ENCODE measurements at places on chromosomes 7 and 10.

DNA sequence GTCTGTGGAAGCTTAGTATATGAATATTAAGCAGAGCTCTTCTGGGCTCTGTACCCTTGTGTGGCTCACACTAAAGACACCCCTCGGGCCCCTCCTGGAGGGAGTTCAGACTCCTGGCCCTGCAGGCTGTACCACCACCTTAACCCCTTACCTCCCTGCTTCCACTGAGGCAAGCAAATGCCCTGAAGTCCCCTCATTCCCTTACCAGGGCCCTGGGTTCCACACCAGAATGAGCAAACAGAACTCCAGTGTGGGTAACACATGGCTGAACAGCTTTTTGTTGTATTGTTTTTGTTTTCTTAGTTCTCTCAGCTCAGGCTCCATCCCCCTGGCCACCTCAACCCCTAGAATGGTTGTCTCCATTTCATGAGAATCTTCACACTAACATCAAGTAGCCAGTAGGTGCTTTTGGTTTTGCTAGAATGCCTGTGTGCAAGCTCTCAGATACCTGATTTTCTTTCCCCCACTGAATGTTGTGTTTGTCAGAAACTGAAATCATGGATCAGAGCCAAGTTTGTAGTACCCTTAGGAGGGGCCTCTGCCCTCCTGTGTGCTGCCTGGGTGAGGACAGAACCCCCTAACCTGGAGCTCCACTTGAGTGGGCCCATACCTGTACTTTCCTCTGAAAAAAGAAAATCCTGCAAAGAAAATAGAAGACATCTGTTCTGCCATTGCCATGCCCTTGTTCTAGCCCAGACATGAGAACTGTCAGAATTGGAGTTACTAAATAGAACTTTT, 2.8 kb upstream of the WAPL start:
- no peak for DNase-seq

DNA sequence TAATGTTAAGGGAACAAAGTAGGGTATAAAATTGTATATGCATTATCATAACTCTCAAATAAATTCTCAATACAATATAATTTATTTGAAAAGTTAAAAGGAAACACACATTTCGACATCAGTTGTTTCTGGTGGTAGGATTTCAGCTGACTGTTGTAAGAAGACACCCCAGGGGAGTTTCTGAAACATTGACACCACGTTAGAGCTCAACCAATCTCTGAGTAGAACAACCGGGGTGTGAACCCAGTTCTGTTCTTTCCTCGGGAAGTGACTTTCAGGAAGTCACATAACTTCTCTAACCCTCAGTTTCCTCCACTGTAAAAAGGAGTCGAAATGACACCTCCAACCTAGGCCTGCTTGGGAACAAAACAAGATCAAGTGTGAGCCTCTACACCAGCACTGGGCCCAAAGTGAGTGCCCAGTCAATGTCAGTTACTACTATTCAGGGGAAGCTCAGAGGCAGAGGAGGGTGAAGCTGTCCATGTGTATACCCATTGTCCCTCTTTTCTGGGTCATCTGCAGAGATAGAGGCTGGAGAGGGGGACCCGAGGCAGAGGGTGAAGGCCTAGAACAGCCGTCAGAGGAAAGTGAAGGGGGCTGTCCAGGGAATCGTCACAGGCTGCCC, 67.1 kb downstream of the AOAH start:
- no peak for DNase-seq

- no peak for DNase-seq
These were observed 31.3 kb downstream of the KIN start for GRCh38 chr10:7756360-7756992.

GRCh38 chr10:19968745-19969144, 152.5 kb downstream of the PLXDC2 start:
- DNase-seq: no peak

DNA sequence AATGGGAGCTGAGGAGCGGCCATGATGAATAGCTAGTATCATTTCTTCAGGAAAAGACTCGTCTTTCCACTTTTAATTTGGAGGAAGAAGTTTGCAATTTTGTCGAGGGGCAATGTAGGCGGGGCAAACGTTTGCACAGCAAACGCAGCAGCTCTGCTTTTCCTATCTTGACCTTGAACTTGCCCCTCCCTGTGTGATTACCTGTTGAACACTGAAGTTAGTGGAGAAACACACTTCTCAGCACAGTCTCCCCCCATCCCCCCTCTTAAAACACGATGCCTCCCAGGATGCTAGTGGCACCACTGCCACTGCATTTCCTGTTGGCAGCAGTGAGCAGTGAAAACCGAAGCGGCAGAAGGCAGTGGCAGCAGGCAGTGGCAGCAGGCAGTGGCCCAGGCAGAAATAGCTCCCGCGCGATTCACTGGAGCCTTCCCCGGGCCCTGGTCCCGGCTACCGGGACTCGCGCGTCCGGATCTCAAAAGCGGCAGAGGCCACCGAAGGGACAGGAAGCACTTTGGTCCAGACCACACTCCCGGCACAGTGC, at the start of gene EPDR1:
EPDR1 (plus strand) TSS at position 336 of the 544 bp plus-strand sequence. CDS start 300 bp downstream, outside the sequence.
- DNase-seq: no peak

GRCh38 chr10:118258285-118258684, 83.8 kb downstream of the FAM204A start:
- no peak for DNase-seq

- DNase-seq: no peak
These were observed 5.7 kb downstream of the FAM221A start for GRCh38 chr7:23685731-23686130.

DNA sequence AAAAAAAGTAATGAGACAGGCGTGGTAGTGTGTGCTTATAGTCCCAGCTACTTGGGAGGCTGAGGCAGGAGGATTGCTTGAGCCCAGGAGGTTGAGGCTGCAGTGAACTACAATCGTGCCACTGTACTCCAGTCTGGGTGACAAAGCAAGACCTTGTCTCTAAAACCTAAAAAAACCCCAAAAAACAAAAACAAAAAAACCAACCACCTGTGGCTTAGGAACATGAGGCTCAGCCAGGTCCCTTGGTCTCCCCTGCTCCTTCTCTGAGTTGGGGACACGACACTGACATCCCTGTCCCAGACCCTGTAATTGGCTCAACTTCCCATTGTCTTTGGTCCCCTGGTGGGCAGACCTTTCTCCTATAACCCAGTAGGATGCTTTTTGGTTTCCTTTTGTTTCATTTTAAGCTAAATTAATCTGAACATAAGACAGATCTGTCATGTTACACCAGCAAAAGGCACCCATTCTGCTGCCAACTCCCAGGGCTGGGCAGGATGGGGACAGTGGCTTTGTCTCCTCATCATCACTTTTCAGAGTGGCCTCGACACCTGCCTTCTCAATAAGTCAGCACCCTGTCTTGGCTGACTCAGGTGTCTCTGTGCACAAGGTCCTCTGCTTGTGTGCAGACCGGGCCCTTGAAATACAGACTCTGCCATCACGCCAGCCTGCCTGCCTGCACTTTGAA, 74.4 kb downstream of the MYL10 start:
- DNase-seq: no peak

DNA sequence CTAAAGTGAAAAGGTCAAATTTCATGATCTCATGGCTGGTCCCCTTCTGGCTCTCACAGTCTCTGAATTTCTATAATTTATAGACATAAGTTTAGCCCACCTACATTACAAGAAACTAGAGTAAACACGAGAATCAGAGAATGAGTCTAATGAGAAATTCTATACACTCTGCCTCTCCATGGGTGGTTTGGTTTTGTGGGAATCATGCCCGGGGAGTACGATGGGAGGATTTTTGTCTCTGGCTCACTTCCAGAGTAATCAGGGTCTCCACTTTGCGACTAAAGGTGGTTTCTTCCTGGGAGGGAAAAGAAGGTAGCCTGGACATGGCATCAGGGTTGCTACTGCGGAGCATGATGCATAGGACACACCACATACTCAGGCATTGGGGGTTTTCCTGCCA, 69.7 kb downstream of the MRC1 start:
- no peak for DNase-seq

- no peak for DNase-seq
These were observed 52.8 kb downstream of the PODXL start for GRCh38 chr7:131503639-131504038.

DNA sequence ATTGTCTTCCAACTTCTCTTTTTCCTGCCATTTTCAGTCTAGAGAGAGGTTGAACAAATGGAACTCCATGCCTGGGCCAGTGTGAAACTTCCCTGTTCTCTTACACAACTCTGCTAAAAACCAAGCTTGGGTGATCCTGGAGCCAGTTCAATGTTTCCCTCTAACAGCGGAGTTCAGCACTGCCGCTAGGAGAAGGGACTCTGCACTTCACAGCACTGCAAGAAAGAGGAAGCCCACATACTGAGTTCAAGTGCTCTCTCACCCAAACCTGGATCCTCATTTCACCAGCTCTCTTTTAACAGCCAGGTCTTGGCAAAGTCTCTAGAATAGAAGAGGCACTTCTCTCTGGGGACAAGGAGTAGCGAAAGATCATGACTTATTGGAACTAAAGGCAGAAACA, 18.8 kb downstream of the FOXI2 start:
- no peak for DNase-seq

DNA sequence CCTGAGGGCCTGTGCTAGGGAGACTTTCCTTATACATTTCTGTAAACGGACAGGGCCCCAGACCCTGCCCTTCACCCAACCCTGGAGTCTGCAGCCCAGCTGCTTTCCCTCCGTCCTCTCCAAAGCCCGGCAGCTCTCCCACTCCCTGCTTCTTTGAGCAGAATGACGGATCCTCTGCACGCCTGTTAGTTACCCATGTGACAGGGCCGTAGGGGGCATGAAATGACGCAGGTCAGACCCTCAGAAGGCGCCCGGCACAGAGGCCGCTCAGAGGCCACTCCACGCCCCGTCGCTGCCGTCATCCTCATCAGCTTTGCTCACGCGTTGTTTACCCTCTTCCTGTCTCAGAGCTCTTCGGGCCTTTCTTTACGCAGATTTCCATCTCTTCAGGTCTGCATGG, 60.2 kb upstream of the MKRN1 start:
- DNase-seq: no peak

GRCh38 chr10:62019013-62019684, 117.7 kb downstream of the ARID5B start:
- no peak for DNase-seq

DNA sequence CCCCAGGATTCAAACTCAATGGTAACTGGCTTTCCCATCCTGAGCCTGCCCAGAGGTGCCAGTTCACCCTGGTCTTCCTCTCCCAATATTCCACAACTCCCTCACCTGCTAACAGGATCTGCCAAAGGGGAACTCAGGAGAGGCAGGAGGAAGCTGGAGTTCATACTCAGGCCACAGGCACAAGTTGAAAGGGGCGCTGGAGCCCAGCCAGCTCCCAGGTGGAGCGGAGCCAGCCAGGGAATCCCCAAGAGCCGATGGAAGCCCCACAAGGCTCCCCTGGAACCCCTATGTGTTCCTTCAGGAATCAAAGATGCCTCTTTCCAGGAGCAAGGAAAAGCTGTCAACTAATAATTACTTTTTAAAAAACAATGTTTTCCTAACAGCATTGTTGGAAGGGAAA, 63.5 kb downstream of the SH3PXD2A start:
- DNase-seq: no peak

DNA sequence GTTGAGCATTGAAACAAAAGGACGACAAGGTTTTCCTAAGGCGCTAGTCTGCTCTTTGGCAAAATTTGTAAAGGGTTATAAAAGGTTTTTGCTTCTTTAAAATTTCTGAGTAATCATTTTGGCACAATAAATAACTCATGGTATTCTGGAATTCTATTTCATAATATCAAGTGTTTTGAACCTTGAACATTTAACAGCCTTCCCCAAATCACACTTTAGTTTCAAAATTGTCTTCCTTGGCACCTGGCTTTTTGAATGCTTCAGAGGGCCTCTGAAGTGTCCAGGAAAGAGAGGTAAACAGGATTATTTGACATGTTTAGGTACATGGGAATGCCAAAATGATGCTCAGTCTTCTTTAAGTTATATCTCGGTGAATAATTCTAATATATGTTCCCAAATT, 220.8 kb downstream of the PHF14 start:
- no peak for DNase-seq

GRCh38 chr10:73810735-73811465, 498 bp downstream of the NDST2 start:
- no peak for DNase-seq

DNA sequence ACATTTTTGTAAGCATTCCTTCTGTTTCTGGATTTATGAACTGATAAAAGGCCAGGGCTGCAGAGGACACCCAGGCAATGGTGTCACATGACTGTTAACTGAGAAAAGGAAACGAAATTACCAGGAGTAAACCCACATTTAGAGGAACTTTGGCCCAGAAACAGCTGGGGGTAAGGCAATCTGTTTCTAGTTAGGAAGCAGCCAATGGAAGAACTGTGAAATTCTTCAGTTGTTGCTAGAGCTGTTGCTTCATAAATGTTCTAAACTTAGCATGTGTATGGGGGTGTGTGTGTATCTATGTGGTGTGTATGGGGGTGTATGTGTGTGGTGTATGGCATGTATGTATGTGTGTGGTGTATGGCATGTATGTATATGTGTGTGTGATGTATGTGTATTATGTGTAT, 11.8 kb upstream of the PDCD4 start:
- no peak for DNase-seq

DNA sequence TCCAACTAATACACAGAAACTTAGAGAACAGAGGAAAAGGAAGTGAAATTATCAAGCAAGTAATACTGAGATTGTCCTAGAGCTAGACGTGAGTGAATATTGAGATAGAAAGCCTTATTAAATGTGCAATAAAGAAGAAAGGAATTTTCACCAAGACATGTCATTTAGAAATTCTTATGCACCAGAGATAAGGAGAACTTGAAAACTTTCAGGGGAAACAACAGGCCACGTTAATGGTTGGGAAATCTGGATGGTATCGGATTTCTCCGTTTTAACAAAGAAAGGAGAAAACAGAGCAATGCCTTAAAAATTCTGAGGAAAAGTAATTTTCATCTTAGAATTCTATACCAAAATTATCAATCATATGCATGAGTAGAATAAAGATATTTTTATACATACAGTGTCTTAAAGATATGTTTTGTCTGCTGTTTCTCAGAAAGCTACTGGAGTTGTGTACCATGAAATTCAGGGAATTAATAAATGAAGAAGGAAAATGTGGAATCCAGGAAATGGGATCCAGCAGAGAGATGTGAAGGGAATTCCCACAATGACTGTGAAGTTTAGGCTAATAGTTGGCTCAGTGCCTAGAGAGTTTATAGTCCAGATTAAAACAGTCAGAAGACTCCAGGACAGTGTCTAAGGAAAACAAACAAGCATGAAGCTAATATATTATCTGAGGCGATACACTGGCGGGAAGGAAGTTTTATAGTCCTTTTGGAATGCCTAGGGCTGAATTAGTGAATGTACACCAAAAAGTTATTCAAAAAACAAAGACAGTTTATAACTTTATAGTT, 159.5 kb downstream of the PPP1R9A start:
- no peak for DNase-seq

Measured in left hindlimb (tissue), 1 donor.